ENCODE measurements at places on chromosomes 1 and 21. TPM values are rescaled to one million over a fixed set of nuclear protein-coding genes. Genes with fewer than 3 reads are reported as not detected.

Gene TMEM234
- total RNA-seq: 13.5 TPM

Gene MTARC2
- total RNA-seq: 9.5 TPM

Gene COL9A2
- 0.39 TPM for total RNA-seq

Gene SPATA21
- total RNA-seq: not detected

Gene ADAMTSL4
- 0.42 TPM for total RNA-seq

Gene STUM
- total RNA-seq: 0.03 TPM

Gene ANKRD35
- not detected for total RNA-seq

Gene ZMYND12
- not detected for total RNA-seq

Gene ZNF691
- total RNA-seq: 7.3 TPM

Gene VWA5B1
- not detected for total RNA-seq

Gene MATN1
- total RNA-seq: 0.26 TPM

Gene DISP1
- 3.7 TPM for total RNA-seq

Gene PTPN7
- not detected for total RNA-seq

Gene FNDC5
- total RNA-seq: 0.84 TPM

Gene NUP210L
- not detected for total RNA-seq

Gene EXO5
- 20.4 TPM for total RNA-seq

Gene FAM72C
- 3.7 TPM for total RNA-seq

Gene S100A9
- not detected for total RNA-seq

Gene FCMR
- total RNA-seq: 11.7 TPM

Gene PANK4
- total RNA-seq: 39.9 TPM

Gene NCAM2
- total RNA-seq: not detected

Gene BRDT
- not detected for total RNA-seq

Gene NIBAN1
- 51.8 TPM for total RNA-seq

All from SJSA1 (cell line).